HuH-7.5 (cell line): ENCODE measurements at places on chromosomes 7 and 10.

GRCh38 chr7:33428415-33428814 lies 299.1 kb downstream of the BBS9 start:
- no peak for DNase-seq

- no peak for DNase-seq
Observed at GRCh38 chr10:70053218-70053840, 683 bp downstream of the MACROH2A2 start.

- DNase-seq = no peak
Observed at GRCh38 chr7:12623885-12624498, 53.5 kb downstream of the SCIN start.

GRCh38 chr7:66138994-66139752 lies 24.5 kb downstream of the CRCP start:
- DNase-seq = no peak

DNA sequence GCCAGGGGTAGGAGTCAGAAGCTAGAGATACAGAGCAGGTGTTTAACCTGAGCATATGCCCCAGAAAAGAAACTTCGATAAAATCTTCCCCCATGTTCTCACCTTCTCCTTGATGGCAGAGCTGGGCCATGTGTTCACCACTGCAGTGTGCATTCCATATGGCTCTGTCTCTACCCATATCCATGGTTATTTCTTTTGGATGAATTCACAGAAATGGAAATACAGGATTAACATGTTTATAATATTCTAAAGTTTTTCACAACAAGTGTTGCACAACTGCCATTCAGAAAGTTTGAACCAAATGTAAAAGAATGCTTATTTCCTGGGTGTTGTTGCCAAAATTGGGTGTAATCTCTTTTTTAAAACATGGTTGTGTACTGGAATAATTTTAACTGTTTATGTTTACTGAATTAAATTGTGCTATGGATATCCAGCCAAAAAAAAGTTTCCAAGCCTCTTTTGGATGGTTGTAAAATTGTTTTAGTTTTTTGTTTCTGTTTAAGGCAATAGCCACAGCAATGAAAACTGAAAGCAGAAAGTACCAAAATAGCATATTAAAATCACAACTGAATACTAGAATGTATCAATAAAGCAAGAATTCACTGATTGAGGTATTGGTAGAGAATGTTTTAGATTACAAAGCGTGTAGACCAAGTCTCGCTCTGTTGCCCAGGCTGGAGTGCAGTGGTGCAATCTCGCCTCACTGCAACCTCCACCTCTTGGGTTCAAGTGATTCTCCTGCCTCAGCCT lies 19.9 kb upstream of the CCNY start:
- no peak for DNase-seq

DNA sequence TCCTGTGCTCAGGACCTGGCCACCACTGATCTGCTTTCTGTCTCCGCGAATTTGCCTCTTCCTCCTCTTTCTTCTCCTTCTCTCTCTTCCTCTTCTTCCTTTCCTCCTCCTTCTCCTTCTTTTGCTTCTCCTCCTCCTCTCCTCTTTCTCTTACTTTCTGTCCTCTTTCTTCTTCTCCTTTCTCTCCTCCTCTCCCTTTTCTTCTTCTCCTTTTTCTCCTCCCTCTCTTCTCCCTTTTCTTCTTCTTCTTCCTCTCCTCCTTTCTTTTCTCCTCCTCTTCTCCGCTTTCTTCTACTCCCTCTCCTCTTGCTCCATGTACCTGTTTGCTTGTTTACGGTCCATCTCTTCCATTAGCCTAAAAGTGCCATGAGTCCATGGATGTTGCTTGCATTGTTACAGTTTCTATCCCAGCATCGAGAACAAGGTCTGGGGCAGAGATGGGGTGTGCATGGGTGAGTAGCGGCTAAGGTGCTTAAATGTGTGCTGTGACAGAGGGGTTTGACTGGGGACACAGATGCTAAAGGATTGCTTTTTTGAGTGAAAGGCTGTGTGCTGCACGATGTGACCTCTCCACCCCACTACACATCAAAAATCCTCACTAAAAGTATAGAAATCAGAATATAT lies 7.7 kb downstream of the SH2D4B start:
- DNase-seq = no peak

DNA sequence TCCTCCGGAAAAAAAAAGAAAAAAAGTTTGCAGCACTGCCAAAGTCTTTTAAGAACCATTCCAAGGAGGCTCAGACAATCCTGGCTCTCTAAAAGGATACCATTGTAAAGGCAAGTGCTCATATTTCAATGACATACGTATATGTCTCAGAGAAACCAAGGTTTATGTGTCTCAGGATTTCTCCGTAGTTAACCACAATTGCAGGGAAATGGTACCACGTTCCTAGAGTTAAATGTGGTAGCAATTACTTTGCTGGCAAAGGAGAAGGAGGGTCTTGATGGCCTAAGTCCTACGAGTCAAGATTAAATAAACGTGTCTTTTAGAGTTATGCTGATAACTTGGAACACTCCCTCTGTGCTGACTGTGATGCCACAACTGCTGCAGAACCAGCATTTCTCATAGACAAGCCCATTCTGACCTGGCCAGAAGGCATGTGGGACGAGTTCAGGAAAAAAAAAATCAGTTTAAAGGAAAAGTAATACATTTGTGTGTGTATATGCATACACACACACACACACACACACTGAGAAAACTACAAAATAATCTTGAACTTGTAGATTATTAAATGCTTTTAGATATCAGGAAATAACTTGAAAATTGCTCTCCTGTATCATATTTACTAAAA lies 245.9 kb downstream of the FGFR2 start:
- DNase-seq = no peak

DNA sequence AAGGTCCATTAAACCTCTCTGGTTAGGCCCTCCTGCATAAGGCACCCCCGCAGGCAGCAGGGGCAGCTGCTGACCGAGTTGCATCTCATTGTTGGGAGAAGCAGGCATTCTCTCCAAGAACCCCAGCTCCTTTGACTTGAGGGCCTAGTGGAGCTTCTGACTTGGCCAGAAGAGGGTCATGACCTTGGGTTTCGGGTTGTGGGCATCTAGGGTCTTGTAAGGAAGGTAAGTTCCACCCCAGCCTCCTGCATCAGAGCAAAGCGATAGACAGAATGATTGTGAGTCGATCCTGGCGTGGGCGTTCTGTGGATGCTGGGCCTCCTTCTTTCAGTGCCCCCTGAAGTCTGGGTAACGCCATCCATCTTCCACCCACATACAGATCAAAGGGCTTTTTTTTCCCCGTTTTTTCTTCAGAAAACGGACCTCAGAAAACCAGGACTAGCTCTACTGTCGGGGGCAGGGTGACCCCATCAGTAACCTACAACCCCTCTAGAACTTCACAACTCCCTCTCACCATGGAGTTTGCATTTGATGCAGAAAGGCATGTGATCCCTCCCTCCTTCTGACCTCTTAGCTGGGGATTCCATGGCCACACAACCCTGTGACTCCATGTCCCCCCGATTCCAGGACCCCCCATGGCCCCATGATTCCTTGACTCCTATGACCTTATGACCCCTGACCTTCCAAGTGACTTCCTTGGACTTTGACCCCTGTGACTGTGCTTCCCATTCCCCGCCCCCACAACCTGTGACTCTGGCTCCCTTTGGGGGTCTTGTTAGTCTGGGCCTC lies 3.0 kb downstream of the SEMA4G start:
- DNase-seq = no peak

DNA sequence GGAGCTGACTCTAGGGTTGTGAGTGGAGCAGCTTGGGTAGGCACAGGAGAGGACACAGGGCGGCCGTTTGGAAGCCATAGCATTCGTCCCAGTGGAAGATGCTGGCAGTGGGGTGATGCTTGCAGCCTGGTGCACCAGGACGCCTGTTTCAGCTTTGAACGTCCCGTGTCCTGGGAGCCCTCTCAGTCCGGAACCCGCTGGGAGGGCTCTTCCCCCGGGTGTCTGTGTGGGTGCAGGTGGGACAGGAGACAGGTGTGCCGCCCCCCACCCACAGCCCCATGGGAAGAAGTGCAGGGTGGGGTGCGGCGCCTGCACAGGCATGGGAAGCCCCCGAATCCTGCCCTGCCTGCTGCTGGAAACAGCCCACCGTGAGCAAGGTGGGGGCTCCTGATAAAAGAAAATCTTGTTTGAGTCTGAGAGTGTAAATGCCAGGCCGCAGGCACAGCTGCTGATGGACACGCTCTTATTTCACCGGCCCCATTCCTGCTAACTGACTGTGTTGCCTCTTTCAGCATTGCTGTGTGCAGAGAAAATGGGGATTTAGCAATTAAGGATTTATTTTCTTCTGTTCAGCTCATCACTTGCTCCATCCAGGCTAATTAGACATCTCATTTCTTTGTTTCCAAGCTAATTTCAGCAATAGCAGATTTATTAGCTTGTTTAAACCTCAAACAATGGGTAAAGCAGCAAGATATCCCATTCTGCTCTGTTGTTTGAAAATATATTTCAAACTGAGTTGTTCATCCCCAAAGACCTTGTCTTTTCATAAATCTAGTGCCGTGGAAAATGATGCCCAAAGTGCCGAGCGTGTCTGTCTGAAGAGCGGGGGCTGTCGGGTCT lies 54.9 kb upstream of the DPYSL4 start:
- DNase-seq = no peak
